Activated CD4-positive, alpha-beta memory T cell treated with anti-CD3 and anti-CD28 coated beads, Interleukin-2, amount 10 ng/mL, durations not matched to agents 7 days and 5 days (primary cell): ENCODE measurements at places on chromosomes 4 and X.

GRCh38 chr4:86185659-86186058, 174.2 kb downstream of the MAPK10 start:
- DNase-seq = no peak

DNA sequence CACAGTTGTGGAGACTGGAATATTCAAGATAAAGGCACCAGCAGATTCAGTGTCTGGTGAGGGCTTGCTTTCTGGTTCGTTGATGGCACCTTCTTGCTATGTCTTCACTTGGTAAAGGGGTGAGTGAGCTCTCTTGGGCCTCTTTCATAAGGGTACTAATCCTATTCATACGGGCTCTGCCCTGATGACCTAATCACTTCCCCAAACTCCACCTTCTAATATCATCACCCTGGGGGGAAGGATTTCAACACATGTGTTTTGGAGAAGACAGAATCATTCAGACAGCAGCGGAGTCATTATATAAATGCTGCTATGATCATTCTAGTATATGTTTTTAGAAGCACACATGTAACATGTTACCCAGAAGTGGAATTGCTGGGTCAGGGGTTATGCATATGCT, 295.3 kb upstream of the CTSO start:
- no peak for DNase-seq

GRCh38 chrX:7242613-7243012, 94.7 kb upstream of the PUDP start:
- no peak for DNase-seq

DNA sequence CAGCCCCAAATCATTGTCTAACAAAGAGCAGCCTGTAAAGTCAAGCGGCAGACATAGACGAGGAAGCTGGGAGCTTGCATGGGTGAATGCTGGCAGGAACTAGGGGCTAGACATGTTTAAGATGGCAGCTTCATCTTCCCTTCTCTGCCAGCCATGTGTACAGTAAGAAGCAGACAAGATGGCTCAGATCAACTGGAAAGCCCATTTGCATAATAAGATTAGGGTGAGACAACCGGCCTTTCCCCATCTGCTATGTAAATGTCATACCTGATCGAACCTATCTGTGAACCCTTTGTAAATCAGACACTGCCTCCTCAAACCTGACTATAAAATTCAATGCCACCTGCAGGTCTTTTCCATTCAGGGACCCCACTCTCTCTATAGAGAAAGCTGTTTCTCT, 22.8 kb upstream of the HADH start:
- DNase-seq = no peak

DNA sequence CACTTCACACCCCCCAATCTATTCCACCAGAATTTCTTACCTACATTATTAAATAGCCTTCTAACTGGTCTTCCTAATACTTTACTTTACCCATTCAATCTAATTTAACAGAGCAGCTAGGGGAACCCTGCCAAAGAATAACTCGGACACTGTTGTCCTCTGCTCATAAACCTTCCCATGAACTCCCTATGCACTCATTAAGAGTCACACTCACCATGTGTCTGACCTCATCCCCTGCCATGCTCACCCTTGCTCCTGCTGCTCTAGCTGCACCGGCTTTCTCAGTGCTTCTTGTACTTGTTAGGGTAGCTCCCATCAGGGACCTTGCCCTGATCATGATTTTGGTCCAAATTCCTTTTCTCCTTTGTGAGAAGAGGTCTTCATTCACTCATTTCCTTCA, 54.6 kb upstream of the GUCY1A1 start:
- no peak for DNase-seq

- DNase-seq = no peak
These were observed 59.0 kb downstream of the NHS start for GRCh38 chrX:17433965-17434364.

GRCh38 chr4:70793626-70794025, 46.1 kb downstream of the GRSF1 start:
- DNase-seq = no peak
